Activated CD4-positive, CD25-positive, alpha-beta regulatory T cell treated with anti-CD3 and anti-CD28 coated beads, Interleukin-2, amount 50 U/mL, for 72 hours (primary cell): ENCODE measurements at places on chromosomes 16 and 17.

DNA sequence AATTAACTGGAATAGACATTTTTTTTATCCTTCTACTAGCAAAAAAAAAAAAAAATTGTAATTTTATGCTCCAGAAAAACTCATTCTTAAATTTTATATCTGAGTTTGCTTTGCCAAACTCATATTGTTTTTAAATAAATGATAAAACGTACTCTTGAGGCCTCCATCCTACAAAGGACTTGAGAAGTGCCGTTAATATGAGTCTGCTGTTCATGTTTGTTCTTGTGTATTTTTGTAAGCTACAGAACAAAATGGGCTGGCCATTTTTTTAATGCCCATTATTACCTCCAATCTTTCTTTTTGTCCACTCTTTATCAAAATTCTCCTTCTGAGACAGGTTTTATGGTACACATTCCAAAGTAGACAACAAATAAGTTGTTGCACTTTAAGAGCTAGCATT, 643.5 kb upstream of the SOX9 start:
- DNase-seq = no peak

DNA sequence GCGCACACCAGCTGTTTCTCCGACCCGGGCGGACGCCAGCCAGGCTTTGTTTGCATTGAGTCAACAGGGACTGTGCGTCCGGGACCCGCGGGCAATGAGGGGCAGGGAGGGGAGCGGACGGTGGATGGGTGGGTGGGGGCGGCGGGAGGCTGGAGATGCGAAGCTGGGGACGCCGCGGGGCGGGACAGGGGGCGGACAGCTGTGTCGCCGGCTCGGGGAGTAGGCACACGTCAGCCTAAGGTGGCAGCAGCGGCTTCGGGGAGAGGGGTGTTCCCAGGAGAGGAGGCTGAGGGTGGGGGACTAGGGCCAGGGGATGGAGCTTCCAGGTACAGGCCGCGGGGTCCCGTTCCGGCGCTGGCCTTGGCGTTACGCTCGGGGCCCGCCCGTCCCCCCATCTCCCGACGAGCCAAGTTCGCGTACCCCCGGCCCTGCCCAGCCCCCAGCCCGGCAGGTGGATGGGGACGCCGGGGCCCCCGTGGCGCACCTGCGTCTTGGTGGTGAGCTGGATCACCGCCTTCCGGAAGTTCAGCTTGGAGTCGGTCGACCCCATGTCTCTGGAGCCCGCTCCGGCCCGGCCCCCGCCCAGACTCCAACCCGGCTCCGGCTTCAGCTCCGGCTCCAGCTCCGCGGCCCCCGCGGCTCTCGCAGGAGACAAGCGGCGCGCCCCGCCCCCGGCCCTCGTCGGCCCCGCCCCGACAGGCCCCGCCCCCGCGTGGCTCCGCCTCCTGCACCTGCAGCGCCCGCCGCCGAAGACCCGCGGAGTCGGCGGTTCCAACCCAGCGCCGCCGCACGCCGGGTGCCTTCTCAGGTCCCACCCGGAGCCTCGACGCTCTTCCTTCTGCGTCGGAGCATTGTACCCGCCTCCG, at the start of gene HID1:
Gene HID1, minus strand, starts transcription at position 653 of the 866 bp plus-strand sequence. Its CDS starts 103 bp downstream, at position 550.
- peak; percentile 70 for DNase-seq

DNA sequence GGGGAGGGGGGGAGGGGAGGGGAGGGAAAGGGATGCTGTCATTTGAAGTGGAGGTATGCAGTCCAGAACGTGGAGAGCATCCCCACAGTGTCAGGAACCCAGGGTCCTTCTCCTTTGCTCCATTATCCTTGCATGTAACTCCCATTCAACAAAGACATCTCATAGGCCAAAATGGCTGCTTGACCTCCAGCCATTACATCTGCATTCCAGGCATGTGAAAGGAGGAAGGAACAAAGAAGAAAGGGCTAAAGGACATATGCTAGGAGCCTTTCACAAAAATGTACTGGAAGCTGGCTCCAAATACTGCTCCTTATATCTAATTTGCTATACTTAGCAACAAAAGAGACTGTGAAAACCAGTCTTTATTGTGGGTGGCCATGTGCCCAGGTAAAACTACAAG, 87.0 kb upstream of the CRHR1 start:
- no peak for DNase-seq

GRCh38 chr17:48023400-48024148, 14.0 kb downstream of the COPZ2 start:
- peak; percentile 51 for DNase-seq

- DNase-seq = no peak
Observed at GRCh38 chr17:17183744-17184143, 22.4 kb downstream of the PLD6 start.

- no peak for DNase-seq
Observed at GRCh38 chr16:1215574-1216295, 9.3 kb downstream of the TPSG1 start.

GRCh38 chr17:81059026-81059425, 24.1 kb downstream of the BAIAP2 start:
- no peak for DNase-seq

- no peak for DNase-seq
Observed at GRCh38 chr17:9968008-9968407, 62.9 kb upstream of the RCVRN start.

- DNase-seq = no peak
Observed at GRCh38 chr17:61647047-61647446, 56.0 kb upstream of the NACA2 start.

- no peak for DNase-seq
Observed at GRCh38 chr17:55742272-55743102, 8.4 kb upstream of the PCTP start.

GRCh38 chr16:17343028-17343427, 127.7 kb downstream of the XYLT1 start:
- peak; percentile 34 for DNase-seq

- no peak for DNase-seq
Observed at GRCh38 chr17:18315562-18315922, 449 bp downstream of the SMCR8 start.

- DNase-seq = no peak
Observed at GRCh38 chr16:23174622-23175021, 7.9 kb upstream of the SCNN1G start.

DNA sequence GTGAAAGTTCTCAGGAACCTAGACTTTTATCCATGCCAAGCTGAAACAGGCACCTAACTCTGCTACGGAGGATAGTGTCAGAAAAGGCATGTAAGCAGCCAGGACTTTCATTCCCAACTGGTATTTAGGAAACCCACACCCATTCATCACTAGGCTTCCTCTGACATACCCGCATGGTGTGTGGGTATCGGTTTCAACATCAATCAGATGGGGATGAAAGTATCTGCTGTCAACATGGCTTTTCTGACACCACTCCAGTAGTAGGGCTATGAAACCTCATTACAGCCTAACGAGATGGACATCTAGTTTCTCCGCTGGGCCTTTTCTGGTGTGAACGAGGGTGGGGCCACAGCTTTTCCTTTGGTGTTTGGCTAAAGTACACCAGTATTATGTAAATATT, 1178.3 kb downstream of the CDH11 start:
- no peak for DNase-seq

DNA sequence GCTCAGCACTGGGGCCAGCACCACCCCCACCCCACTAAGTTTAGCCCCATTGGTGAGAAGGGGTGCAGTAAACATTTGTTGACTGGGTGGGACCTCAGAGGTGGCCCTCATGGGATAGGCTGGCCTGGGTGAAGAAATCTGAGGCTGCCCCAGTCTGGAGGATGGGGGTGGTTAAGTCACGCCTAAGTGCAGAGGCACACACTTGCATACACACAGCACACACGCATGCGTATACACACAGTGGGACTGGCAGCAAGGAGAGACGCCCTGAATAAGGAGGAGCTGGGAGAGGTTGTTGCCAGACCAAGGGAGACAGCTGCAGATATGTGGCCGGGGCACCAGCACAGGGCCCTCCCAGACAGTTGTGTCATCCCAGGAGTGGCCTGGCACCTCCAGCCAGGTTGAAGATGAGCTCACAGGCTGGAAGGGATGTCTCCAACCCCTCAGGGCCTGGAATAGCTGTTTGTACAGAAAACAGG, 3.0 kb upstream of the BCAR1 start:
- DNase-seq = no peak

DNA sequence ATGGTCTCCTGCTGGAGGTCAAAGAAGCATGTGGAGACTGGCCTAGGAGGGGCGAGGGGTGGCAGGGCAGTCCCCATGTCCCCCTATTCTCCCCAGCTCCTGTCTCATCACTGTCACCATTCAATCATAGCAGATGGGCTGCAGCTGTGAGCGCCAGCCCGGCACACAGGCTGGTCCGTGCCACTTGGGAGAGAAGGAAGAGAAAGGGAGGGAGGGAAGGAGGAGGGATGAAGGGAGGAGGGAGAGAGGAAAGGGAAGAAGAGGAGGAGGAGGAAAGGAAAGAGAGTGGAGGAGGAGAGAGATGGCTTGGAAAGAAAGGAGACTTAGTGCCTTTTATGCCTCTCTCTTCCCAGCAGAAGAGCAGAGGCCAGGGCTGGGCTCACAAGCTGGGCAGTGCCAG, 12.4 kb downstream of the NEUROD2 start:
- DNase-seq = no peak

DNA sequence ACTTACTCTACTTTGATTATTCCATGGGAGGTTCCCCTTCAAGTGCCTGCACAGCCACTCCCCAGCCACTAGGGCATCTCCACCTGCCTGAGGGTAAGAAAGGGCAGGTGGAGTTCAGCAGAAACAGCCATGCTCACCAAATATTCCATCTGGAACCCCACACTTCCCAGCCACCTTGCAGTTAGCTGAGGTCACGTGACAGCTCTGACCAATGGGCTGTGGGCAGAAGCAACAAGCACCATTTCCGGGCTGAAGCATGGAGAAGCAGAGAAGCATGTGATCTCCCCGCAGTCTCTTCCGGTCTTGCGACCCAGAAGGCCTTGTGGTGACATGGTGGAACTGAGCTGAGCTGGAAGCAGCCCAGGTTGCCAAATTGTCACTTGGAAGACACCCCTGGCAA, 108.6 kb downstream of the CCT6B start:
- no peak for DNase-seq

- DNase-seq = no peak
Observed at GRCh38 chr17:44372036-44372435, 8.4 kb upstream of the FAM171A2 start.

- no peak for DNase-seq
Observed at GRCh38 chr17:4199818-4200402, 56.9 kb downstream of the CYB5D2 start.

GRCh38 chr16:74522160-74522559, 84.8 kb downstream of the GLG1 start:
- DNase-seq = no peak
